ENCODE measurements at places on chromosomes 4 and X.

GRCh38 chr4:166777760-166778159, 456.5 kb downstream of the SPOCK3 start:
- DNase-seq: no peak

- DNase-seq: no peak
These were observed 635.6 kb upstream of the PCDH10 start for GRCh38 chr4:132513491-132513890.

DNA sequence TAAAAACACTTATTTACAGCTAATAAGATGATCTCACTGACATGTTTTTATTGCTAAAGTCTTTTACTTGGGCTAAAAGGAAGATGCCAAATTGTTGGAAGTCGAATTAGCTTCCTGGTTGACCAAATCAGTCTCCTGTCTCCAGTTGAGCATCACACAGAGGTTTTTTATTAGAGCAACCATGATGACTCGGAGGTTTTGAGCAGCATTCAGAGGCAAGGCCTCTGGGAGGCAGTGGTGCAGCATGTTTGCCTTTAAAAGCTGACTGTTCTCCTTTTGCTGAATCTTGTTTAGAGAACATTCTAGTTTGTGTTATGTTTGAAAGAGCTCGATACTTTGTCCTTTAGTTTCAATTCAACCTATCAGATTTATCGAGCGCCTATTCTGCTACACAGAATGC, 2.1 kb downstream of the UCHL1 start:
- DNase-seq: no peak

DNA sequence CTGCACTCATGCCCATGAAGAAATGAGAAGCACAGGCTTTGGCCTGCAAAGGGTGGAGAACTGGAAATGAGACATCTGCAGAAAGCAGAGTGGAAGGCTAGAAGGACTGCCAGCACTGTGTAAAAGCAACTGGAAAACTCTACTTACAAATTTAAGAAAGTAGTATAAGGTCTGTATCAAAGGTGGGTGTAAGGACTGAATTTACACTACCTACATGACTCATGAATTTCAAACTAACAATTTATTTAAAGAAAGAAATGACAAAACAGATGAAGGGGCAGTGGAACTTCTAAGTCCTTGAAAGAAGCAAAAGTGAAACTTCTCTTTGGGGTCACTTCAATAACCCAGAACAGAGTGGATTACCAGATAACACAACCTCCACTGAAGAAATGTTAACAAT, 71.2 kb downstream of the SLC10A7 start:
- peak; percentile 49 for DNase-seq

- DNase-seq: no peak
These were observed 126.2 kb upstream of the NDP start for GRCh38 chrX:44099366-44099765.

- DNase-seq: no peak
These were observed 128.5 kb upstream of the TSPAN5 start for GRCh38 chr4:98786866-98787265.

GRCh38 chr4:3463556-3464348, 646 bp downstream of the DOK7 start:
- DNase-seq: no peak

GRCh38 chrX:71052721-71053120, 15.4 kb downstream of the SNX12 start:
- DNase-seq: peak; percentile 3

- DNase-seq: no peak
These were observed 156.8 kb upstream of the MAB21L2 start for GRCh38 chr4:150425161-150425560.

Data from GM20000 (cell line).